ENCODE measurements at places on chromosomes 13 and 19.

DNA sequence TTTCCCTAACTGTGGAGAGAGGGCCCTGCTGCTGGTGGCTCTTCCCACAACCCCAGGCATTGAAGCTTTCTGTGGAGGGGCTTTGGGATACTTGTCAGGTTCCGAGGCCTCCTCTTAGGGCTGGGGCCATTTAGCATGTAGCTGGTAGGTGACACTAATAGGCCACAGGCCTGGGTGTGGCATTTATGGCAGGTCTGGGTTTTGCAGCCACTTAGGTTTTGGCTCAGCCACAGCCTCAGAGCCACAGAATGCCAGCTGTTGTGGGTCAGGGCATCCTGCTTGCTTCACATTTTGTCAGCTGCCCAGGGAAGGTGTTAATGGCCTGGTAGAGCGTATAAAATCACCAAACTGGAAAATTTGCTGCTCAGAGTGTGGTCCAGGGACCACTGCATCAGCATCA lies 15.7 kb downstream of the FAM124A start:
- DNase-seq, result no peak

- DNase-seq, result no peak
Measured at GRCh38 chr13:45105895-45106294, 14.4 kb upstream of the GTF2F2 start.

- DNase-seq, result peak; percentile 28
Measured at GRCh38 chr19:41479757-41480191, 36.8 kb downstream of the ERICH4 start.

- peak; percentile 37 for DNase-seq
Measured at GRCh38 chr19:4430760-4431159, 26.8 kb downstream of the UBXN6 start.

All from muscle of leg (tissue), 16 donors.